ENCODE measurements at places on chromosomes 1 and 21.

- no peak for DNase-seq
Measured at GRCh38 chr1:208268541-208269337, 24.6 kb upstream of the PLXNA2 start.

GRCh38 chr21:34986561-34987500, 62.3 kb downstream of the RUNX1 start:
- DNase-seq = peak; percentile 78

GRCh38 chr1:4931486-4931885, 277.1 kb downstream of the AJAP1 start:
- no peak for DNase-seq

- DNase-seq = no peak
Measured at GRCh38 chr1:160993544-160994193, 27.3 kb downstream of the F11R start.

DNA sequence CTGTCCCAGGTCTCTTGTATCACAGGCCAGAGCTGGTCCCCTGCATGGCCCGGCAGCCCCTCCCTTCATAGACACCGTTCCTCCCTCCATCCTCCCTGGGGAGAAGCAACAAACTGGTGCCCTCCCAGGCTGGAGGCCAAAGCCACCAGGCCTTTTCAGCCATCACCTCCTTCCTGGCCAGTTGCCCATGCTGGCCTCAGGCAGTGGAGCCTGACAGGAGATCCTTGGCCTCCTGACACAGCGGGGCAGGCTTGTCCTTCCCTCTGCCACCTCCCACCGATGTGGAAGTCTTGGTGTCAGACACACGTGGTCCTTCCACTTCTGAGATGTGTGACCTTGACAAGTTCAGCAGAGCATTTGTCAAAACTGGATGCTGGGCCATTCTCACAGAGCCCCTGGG, 206.0 kb downstream of the HIVEP3 start:
- no peak for DNase-seq

DNA sequence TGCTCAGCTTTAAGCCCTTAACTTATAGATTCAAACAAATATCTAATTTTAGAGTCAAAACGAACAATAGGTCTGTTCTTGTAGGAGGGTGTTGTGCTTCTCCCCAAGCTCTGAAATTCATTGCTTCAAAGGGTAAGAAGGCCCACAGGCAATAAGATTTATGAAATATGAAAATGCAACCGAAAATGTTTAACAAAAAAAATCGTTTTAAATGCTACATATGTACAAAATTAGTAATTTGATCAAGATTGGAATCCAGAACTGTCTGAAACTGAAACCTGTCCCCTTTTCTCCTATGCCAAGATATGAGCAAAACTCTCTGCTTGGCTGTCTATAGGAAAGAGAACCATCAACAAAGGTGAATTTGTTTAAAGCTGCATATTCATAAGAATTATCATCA, 534.3 kb downstream of the PLPP3 start:
- no peak for DNase-seq

DNA sequence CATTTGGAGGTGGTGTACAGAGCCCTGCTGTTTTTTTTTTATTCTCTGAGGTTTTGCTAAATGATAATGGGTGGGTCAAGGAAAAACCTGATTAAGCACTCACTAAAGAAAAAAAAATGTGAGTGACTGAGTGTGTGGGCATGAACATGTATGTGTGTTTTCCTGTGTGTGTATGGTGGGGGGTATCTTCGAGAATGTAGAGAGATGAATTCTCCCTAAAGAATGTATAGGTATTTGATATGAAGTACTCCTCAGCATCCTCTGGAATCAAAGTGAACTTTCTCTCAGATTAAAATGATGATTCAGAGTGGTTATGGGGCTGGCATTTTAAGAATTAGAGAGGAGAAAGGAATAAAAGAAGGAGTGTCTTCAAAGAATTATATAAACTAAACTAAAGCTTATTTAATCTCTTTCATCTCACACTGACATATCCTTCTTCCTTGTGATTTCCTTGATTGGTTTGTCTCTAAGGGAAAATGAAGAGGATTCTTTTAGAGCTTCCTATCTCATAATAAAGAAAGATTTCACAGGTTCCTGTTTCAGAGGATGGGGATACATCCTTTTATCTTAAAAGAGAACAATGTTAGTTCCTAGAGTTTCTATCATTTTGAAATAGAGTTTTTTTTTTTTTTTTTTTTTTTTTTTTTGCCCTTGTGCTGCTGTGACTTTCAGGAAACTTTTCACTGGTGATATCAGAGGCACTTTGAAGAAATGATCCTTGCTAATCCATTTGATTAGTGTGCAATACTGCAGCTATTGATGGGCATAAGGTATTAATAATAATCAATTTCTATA, 23.9 kb downstream of the S1PR1 start:
- DNase-seq = no peak

- DNase-seq = no peak
Measured at GRCh38 chr1:201554190-201554600, 15.3 kb downstream of the NAV1 start.

DNA sequence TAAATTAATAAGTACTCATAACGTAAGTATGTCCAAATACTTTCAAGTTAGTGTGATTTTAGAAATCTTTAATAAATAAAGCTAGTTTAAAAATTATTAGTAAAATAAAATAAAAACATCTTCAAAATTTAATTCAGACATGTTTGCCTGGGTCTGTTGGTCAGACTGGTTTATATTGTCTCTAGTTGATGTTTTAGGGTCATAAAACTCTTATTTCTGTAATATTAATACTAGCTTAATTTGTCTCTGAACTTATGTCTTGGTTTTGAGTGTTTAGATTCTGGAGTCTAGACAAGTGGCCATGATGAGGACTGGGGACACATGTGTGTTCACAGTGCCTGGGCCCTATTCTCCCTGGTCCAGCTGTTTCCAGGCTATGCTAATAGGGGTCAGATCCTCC, 184.5 kb upstream of the TNR start:
- DNase-seq = no peak

DNA sequence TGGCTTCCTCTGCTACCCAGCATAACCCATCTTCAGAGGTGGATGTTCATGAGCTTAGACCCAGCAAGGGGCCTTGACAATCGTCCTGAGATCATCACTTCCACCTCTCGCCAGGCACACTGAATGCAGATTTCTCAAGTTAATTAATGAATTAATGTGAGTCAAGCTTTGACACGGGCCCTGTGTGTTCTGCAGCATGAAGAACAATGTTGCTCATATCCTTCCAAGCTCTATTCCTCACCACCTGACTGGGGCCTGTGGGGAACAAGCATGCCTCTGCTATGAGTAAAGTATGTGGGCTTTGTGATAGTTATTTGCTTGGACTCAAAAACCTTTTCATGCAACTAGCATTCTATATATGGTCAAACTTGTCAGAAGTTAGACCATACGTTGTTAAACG, 122.0 kb downstream of the SEC16B start:
- DNase-seq = no peak
